NCI-H1694 treated with DMSO at 0.1 percent for 48 hours (cell line): ENCODE measurements at places on chromosomes 3 and 15.

DNA sequence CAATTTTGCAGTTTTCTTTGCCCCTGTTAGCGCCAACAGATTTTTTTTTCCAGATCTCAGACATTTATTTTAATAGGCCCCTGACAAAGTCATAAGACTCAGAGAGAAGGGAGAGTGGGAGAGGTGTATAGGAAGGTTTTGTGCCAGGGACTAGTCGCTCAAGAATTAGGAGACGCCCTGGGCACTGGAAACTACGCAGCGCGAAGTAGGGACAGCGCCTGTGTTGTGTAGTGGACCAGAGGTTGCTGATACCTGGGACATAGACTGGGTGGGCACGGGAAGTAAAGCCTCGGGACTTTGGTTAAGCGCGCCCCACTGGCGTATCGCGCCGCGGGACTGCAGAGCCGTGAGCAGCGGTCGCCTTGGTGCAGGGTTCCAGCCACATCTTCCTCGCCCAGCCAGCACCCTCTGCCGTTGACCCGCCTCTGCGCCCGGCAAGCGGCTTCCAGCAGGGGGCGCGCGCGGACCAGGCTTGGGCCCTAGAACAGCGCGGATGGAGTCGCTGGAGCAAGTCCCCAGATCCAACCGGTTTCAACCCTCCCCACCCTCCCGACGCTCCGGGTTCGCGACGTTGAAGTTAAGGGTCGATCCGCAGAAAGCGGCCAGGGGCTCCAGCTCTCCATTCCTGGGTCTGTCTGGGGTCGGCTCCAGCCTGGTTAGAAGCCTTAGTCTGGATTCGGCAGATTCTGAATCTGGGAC is 3.0 kb upstream of the ISLR2 start:
- peak; percentile 78 for DNase-seq

GRCh38 chr3:100458814-100459213 is 33.6 kb upstream of the TMEM45A start:
- no peak for DNase-seq

DNA sequence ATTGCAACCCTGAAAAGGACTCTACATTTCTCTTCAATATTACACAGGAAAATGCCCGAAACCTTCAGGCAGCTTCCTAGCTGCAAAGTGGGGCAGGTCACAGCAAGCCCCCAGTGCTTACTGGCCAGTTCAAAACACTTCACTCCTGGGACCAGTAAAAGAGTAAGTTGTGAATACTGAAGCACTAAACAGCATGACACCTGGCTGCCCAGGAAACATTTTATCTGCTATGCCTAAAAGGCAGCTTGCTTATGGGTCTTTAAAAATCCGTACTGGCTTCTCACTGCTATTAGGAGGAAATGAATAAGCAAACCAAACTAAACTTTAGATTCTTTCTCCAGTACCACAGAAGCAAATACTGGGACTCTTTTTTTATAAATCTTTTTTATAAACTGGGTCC is 457.9 kb upstream of the ALCAM start:
- peak; percentile 92 for DNase-seq

- no peak for DNase-seq
These were observed 45.3 kb upstream of the MAGEF1 start for GRCh38 chr3:184757022-184757651.

- DNase-seq = no peak
These were observed 50.1 kb downstream of the KBTBD8 start for GRCh38 chr3:67048067-67048714.

DNA sequence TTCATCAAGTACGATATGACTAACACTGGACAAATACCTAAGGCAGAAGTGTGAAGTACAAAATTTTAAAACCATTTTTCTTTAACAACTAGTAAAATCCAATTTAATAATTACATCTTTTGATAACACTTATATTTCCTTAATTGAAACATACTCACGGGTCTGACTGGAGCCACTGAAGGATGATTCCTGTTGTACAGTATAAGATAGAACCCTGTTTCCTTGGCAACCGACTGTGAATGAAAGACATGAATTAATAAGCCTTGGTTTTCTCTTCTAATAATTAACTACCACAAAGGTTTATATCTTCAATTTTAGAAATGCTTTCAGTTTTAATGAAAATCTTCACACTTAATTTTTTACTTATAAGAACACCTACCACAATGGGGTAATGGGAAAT is 19.4 kb downstream of the DHX36 start:
- no peak for DNase-seq

GRCh38 chr15:32679298-32679690 is 37.8 kb downstream of the SCG5 start:
- DNase-seq = no peak

GRCh38 chr15:87907676-87908446 is 348.7 kb downstream of the NTRK3 start:
- no peak for DNase-seq

DNA sequence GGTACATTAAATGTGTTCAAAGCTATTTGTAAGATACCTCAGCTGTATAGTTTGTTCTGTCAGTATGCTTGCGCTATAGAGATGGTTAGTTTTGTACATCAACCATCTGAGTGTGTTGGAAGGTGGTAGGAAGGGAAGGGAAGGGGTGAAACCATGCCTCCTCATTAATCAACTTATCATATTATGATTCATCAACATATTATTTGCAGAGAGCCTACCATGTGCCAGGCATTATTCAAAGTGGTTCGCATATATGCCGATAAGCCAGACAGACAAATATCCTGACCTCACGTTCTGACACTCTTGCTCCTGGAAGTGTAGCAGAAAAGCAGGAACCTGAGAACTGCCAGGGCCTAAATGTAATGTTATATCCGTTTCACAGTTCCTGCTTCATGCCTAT is 248.1 kb upstream of the NR2E3 start:
- no peak for DNase-seq

GRCh38 chr3:184737063-184737462 is 25.2 kb upstream of the MAGEF1 start:
- no peak for DNase-seq

DNA sequence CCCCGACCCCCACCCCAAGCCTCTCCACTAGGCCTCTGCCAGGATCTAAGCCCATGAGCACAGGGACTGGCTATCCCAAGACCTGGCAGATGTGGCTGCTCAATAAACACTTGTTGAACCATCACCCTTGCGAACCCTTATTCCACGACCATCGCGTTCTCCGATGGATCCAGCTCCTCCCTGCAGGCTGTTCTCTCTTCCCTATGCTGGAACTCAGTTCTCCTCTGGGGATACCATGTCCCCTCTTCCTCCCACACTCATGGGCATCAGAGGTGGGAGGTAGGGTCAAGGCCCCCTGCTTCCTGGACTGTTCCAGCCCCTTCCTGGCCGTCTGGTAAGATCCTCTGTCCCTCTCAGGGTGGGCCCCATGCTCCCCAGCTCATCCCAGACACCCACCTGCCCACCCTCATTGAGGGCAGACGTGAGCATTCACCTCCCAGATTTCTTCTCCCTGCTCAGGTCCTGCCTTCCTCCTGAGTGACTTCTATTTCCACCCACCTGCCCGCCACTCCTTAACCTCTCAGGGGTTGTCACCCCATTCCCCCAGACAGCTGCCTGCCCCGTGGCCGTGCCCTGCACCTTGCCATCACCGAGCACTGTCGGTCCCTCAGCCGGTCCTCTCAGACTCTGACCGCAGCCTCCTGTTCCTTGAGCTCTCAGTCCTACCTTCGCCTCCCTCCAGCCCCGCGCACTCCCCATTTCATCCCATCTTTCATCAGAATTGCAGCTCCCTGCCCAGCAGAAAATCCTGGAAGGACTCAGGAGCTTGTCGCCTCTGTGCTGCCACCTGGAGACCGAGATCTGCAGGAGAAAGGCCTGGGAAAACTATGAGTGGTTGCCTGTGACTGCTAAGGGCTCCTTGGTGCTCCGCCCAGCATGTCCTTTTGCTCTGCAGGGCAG is 42.0 kb downstream of the PML start:
- DNase-seq = peak; percentile 56

- no peak for DNase-seq
These were observed 231.8 kb downstream of the RBMS3 start for GRCh38 chr3:29512641-29513040.
